ENCODE measurements at places on chromosomes 4 and X.

- no peak for DNase-seq
These were observed 118.0 kb downstream of the DRD5 start for GRCh38 chr4:9899306-9900055.

- DNase-seq, result no peak
These were observed 205.6 kb upstream of the HAND2 start for GRCh38 chr4:173735585-173735984.

- no peak for DNase-seq
These were observed 103.3 kb downstream of the PARM1 start for GRCh38 chr4:75036046-75036830.

- DNase-seq, result no peak
These were observed 136.5 kb downstream of the RNF150 start for GRCh38 chr4:140996766-140997165.

- no peak for DNase-seq
These were observed 233.4 kb downstream of the PABPC4L start for GRCh38 chr4:133968174-133968573.

DNA sequence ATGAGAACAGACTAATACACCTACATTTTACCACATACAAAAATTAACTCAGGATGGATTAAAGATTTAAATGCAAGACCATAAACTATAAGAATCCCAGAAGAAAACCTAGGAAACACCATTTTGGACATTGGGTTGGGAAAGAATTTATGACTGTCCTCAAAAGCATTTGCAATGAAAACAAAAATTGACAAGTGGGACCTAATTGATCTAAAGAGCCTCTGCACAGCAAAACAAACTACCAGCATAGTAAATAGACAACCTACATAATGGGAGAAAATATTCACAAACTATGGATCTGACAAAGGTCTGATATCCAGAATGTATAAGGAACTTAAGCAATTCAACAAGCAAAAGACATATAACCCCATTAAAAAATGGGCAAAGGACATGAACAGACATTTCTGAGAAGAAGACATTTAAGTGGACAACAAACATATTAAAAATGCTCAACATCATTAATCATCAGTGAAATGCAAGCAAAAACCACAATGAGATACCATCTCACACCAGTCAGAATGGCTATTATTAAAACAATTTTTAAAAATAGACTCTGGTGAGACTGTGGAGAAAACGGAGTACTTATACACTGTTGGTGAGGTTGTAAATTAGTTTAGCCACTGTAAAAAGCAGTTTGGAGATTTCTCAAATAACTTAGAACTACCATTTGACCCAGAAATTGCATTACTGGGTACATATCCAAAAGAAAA, 221.7 kb upstream of the DIPK2B start:
- no peak for DNase-seq

- peak; percentile 38 for DNase-seq
These were observed 33.8 kb downstream of the LONRF3 start for GRCh38 chrX:119008110-119008744.

DNA sequence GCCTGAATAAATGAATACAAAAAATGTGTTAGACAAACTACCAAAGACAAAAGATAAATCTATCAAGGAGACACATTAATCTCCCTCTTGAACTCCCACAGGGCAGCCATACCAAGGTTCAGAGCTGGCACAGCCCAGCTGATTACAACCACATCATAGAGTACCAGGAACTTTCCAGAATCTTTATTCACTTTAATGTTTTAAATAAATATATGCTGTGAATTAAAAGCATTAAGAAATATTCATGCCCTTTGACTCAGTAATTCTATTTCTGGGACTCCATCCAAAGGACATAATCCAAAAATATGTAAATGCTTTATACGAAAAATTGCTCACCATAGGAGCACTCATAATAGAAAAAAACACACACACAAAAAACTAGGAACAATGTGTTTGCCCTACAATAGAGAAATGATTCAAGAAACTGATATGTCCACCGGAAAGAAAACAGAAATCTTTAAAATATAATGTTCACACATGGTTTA, 126.0 kb downstream of the LDB2 start:
- DNase-seq, result no peak

GRCh38 chr4:2378898-2379297, 39.5 kb downstream of the ZFYVE28 start:
- no peak for DNase-seq

DNA sequence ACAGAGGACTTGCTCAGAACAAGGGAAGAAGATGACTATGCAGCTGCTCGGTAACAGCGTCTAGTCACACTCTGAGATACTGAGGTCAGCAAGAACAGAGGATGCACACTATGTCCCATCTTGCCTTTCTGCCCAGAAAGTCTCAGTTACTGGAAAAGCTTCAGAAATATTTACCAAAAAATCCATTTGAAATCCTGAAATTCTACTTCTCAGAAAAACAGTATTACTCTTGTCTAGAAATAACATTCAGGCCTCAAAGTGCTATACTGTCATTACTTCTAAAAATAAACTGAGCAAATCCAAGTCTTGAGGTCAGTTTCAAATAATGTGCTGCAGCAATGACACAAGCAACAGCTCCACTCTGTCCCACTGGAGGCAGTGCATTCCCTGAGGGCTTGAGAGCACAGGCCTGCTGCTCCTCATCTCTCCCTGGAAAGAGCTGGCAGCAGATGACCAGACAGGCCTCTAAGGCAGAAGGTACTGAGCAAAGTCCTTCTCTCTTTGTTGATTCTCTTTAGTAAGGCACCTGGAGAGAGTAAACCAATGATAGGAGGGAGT, 76.9 kb downstream of the CAMK2D start:
- no peak for DNase-seq

- no peak for DNase-seq
These were observed 21.6 kb upstream of the VEGFD start for GRCh38 chrX:15405846-15406245.

GRCh38 chrX:18449236-18449635, 23.8 kb downstream of the CDKL5 start:
- DNase-seq, result no peak

DNA sequence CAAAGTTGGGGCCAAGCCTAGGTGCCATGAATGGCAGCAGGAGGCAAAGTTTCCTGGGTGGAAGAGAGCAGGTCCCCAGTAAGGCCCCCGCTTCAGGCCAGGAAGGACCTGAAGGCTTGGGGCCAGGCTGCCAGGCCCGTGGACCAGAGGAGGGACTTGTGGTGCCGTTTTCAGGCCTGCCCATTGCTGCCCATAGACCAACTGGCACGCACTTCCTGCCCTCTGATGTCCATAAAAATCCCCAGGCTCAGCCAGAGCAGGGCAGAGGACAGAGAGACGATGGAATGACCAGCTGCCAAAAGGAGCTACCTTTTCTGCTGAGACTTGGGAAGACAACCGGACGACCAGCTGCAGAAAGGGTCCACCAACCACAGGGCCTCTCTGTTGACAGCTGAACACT, 1205.5 kb downstream of the ARAP2 start:
- no peak for DNase-seq

- no peak for DNase-seq
These were observed 85.9 kb downstream of the REPS2 start for GRCh38 chrX:17032351-17032750.

DNA sequence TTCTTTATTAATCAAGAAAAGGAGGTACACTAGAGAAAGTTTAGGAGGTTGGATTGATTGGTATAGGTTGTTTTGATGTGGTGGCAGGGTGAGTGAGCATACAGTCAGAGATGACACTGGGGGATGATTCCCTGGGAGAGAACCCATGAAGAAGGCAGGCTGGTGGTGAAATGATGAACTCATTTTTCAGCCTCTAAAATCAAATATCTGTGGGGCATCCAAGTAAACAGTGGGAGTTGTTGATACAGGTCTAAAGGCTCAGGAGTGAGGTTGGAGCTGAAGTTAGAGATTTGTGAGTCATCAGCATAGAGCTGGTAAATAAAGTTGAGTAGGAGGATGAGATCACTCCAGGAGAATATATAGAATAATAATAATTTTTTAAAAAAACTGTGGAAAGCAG, 10.0 kb upstream of the AP1S2 start:
- DNase-seq, result no peak

GRCh38 chr4:142248946-142249345, 597.2 kb downstream of the INPP4B start:
- no peak for DNase-seq

GRCh38 chr4:77089866-77090265, 14.1 kb upstream of the CCNI start:
- DNase-seq, result no peak

DNA sequence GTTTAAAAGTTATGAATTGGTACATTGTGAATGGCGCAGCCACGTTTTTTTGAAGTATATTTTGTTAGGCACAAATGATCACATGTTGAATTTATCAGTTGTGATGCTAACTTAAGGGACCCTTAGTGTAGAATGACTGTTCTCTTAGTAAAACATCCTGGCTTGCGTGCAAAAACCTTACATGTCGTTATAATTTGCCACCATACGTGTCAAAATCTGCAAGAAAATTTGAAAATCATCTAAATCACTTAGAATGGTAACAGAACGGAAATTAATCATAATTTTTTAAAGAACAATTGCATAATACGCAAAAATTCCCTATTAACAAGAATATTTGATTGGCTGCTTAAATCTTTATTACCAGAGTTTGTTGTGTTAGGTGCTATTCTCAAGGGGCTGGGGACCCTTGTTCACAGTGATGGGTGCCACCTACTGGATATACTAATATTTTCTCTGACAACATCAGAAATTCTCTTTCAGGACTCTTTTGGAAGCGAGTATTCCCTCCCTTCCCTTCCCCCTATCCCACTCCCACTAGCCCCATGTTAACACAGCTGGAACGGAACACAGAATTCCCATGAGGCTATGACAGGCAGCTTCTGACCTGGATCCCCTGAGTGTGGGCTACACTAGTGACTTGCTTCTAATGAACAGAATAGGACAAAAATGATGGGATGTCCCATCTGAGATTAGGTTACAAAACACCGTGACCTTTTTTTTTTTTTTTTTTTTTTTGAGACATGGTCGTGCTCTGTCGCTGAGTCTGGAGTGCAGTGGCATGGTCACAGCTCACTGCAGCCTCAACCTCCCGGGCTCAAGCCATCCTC, 71.8 kb downstream of the SUPT20HL2 start:
- peak; percentile 27 for DNase-seq

DNA sequence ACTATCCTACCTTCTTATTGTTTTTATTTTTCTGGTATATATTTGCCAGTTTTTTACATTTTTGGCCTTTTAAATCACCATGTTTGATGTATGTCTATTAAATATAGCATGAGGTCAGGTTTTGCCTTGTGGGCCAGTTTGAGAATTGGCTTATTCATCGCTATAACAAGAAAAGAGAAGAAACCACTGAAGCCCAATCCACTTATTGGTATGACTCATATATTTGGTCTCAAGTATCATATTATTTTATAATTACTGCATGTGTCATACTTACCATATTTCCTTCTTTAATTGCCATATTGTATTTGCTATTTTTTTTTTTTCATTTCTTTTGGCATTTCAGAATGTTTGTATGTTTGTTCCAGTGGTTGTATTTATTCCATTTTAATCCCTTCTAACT, 99.3 kb downstream of the IRF2 start:
- no peak for DNase-seq

DNA sequence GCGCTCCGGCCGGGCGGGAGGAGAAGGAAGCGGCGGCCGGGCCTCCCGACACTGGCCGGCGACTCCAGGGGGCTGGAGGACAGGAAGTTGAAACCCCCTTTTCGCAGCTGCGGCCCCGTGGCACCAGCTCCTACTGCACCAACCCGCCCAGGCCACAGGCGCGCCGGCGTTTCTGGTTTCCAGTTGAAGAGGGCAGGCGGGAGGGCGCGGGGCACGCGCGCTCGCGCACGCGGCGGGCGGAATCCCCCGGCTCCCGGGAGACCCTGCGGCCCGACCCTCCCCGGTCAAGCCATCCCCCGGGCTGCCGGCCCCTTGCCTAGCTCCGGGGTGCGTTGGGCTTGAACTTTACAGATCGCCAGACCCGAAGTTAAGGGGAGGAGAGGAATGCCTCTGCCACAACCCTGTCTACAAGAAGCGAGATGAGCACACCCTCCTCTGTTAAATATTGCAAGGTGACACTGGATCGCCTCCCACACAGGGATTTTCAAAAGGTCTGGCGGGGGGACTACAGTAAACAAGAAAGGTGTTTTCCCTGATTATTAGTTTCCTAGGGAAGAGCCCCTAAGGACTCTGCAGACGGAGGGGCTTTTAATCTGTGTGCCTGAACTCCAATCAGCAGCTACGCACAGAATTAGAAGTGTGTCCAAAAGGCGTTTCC, 1.4 kb downstream of the ELOVL6 start:
- DNase-seq, result peak; percentile 24

GRCh38 chr4:150123796-150124677, 45.8 kb downstream of the DCLK2 start:
- DNase-seq, result no peak

DNA sequence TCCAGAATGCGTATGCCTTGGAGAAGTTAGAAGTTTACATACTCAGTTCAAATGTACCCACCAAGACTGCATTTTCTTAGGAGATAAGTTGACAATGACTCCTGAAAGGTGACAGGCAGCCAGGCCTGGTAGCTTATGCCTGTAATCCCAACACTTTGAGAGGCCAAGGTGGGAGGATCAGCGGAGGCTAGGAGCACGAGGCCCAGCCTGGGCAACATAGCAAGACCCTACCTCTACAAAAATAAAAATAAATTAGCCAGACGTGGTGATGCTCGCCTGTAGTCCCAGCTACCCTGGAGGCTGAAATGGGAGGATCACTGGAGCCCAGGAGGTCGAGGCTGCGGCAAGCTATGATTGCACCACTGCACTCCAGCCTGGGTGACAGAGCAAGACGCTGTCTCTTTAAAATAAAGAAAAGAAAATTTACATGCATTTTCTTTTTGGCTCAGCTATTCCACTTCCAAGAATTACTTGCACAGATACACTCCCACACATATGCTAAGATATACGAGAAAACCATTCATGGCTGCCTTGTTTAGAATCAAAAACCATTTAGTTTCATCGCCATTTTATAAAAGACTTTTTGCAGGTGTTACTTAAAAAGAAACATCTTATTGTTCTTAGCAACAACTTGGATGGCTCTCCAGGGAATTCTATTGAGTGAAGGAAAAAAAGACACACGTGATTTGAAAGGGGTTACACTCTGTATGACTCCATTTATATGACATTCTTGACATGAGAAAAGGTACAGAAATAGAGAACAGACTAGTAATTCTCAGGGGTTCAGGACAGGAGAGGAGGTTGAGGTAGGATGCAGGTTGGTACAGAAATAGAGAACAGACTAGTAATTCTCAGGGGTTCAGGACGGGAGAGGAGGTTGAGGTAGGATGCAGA, 66.3 kb downstream of the DHRSX start:
- no peak for DNase-seq

DNA sequence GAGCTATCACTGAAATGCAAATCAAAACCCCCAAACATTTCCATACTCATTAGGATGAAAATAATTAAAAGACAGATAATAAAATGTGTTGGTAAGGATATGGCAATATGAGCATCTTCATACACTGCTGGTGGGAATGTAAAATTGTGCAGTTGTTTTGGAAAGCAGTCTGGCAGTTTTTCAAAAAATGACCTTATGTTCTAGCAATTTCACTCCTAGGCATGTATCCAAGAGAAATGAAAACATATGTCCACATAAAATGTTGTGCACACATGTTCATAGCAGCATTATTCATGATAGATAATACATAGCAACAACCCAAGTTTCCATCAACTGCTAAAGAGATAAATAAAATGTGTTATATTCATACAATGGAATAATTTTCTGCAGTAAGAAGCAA, 14.8 kb upstream of the GPRASP2 start:
- DNase-seq, result no peak

Measured in kidney capillary endothelial cell (primary cell).